Kidney glomerular epithelial cell (primary cell): ENCODE measurements at places on chromosomes 2 and 18.

DNA sequence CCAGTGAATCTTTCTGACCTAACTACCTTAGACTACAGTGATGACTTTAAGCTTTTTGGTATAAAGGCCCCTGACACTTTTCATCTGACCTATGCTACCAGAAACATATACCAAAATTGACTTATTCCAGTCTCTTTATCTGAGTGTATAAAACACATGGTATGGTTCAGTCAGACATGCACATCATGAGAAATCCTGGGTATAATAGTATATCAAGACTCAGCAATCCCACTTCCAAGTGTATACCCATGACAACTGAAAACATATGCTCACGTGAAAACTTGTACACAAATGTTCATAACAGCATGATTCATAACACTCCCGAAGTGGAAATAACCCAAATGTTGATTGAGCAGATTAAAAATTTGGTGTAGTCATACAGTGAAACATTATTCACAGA, 70.0 kb upstream of the RPRM start:
- no peak for DNase-seq

- peak; percentile 91 for DNase-seq
These were observed 1.3 kb upstream of the FAP start for GRCh38 chr2:162244541-162245031.

GRCh38 chr2:205089958-205090357, 544.7 kb downstream of the PARD3B start:
- no peak for DNase-seq

DNA sequence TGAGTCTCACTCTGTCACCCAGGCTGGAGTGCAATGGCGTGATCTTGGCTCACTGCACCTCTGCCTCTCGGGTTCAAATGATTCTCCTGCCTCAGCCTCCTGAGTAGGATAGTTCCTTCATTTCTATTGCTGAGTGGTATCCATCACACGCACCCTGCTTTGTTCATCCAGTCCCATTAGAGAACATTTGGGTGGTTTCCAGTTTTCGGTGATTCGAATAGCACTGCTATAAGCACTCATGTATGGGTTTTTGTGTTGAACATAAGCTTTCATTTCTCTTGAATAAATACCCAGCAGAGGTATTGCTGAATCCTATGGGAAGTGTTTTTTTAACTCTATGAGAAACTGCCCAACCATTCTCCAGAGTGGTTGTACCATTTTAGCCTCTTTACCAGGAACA, 147.3 kb downstream of the DDX1 start:
- DNase-seq: no peak

GRCh38 chr18:49189772-49190171, 239.0 kb upstream of the SMAD7 start:
- DNase-seq: no peak

DNA sequence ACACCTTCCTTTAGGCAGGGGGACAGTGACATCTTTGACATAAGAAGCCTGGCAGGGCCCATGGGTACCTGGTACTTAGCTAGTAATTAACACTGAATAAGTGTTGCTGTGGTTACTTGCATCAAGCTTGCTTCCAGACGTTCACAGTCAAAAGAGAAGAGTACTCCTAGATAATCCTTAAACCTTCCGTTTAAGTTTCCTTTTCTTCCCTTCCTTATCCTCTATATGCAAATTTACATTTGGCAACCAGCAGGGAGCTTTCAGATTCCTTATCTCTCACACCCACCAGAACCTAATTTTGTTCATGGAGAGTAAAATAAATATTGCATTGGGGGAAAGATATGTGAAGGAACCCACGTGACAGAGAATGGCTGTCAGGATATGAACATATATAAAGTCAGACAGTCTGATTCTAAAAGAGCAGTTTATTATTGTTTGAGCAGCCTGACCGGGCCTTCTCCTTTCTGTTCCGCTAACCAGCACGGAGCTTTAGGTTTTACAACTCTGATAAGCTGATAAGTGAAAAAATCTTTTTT, 7.8 kb upstream of the RAB31 start:
- DNase-seq: no peak

DNA sequence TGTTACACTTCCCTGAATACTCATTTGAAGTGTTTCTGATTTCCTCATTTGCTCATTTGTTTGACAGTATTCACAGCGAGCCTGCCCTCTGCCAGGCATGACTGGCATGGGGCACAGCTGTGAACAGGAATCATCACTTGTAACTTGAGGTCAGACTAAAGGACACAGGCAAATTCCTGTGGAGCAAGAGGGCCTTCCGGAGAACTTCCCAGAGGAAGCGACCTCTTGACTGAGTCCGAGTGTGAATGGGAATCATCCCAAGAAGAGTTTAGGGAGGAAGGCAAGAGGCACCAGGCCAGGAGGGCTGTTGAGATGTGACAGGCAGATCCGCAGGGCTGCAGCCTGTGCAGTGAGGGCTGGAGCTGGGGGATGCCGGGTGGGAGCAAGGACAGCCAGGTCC, 45.4 kb downstream of the LIMS1 start:
- DNase-seq: peak; percentile 25

GRCh38 chr2:137748533-137748932, 215.7 kb upstream of the HNMT start:
- DNase-seq: no peak

GRCh38 chr2:144705328-144706245, 185.7 kb upstream of the ZEB2 start:
- DNase-seq: no peak

DNA sequence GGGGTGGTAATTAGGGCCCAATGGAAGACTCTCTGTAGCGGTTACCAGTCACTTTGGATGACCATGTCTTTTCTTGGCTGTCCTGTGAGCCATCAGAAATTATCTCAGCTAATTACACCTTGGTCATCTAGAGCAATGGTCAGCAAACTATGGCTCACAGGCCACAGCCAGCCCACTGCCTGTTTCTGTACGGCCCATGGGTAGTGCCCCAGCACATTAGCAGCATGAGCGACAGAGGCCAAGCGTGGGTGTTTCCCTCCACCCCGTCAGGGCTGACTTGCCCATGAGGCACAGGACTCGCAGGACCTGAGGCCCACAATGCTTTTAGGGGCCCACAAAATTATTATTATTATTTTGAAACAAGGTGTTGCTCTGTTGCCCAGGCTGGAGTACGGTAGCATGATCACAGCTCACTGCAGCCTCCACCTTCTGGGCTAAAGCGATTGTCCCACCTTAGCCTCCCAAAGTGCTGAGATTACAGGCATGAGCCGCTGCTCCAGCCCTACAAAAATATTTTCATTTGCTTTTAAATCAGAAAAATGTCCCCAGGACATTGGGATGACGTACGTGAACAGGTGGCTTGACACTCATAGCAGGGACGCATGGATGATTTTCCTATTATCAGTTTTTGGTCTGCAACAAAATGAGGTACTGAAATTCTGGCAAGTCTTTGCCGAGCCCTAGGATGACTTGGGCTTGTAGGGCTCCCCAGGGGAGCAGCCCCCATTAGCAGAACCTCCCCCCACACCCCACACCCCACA, 29.3 kb upstream of the CEP68 start:
- DNase-seq: no peak

DNA sequence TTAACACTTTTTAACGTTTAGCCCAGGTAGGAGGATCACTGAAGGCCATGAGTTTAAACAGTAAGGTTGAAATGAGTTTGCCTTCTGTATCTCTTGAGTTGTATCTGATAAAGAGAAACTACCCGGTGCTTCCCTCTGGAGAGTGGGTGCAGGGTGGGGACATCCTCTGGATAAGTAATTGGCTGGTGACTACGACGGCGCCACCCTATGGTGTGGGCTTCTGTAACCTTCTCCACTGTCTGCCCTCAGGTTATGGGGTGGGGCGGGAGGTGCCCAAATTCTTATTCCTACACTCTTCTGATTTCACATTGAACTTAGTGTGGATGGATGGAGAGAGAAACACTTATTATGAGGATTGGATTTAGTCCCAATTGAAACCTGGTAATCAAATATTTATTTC, 68.8 kb downstream of the LDLRAD4 start:
- no peak for DNase-seq

GRCh38 chr2:39689876-39690275, 24.2 kb downstream of the TMEM178A start:
- no peak for DNase-seq

DNA sequence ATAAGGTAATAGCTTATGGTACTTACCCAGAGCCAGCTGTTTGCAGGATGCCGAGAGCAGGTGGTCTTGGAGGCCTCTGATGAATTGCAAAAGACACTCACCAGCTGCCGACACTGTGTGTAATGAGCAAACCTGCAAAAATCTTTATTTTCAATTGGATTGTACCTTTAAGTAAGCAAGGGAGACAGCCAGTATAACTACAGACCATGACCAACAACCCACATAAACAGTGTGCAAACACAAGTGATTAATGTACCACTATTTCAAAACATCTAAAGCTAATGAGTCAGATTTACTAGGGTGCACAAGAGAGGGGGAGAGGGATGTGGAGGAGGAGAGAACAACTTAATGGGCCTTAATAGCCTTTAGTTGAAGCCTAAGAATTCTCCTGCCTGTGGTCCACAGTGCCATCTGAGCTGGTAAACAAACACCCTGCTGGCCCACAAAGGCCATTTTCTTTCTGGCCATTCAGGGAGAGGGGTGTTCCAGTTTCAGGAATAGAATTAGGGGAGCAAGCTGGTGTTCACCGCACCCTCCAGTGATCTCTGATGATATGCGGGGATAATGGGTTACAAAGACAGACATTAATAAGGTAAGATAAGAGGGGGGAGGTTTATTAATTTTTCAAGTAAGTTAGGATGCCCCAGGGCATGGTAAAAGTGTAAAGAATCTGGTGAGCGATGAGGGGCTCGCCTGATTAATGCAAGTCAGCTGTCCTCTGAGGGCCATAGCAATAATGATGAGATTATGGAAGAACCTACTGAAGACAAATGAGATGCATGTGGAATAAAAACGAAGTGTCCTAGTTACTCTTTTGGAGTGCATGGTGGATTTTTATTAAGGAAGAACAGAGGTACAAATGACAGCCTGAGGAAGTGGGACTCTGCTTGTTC, 196.4 kb downstream of the HRH4 start:
- DNase-seq: peak; percentile 95
